NCI-H524 (cell line): ENCODE measurements at places on chromosomes 6 and 20.
A peak's percentile ranks its signal among the peaks of the same experiment; 100 is the strongest.

DNA sequence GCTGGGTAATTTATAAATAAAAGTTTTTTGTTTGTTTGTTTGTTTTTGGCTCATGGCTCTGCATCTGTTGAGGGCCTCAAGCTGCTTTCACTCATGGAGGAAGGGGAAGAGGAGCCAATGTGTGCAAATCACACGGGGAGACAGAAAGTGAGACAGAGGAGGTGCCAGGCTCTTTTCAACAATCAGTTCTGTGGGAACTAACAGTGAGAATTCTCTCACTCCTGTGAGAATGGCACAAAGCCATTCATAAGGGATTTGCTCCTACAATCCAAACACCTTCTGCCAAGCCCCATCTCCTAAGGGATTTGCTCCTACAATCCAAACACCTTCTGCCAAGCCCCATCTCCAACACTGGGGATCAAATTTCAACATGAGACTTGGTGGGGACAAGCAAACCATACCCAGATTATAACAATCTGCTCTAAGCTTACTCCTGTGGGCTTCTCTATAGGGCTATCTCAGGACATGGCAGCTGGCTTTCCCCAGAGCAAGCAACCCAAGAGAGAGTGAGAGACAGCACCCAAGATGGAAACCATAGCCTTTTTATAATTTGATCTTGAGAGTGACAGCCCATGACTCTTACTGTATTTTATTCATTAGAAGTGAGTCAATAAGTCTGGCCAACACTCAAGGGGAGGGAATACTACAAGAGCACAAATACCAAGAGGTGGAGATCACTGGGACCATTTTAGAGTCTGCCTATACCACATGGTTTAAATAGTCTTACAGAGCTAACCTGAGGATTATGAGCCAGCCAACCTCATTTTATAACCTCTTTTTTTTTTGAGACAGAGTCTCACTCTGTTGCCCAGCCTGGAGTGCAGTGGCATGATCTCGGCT lies 22.8 kb upstream of the LRRC1 start:
- DNase-seq, result peak; percentile 97

DNA sequence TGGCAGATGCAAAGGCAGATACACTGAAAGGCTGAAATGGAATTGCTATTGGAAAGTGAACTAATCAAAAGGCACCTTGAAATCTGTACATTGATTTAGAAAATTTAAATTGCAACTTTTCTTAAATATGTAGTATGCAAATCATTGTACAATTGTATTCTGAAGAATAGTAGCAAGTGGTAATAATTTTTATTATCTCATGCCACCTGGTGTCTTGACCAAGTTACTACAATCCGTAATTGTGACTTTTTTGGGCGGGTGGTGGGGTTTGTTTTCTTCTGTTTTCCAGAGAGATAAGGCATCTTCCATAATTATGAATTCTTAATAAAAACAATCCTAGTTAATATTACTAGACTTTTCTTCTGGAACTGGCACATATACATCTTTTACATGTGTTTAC lies 12.5 kb upstream of the BCKDHB start:
- DNase-seq, result no peak

- peak; percentile 76 for DNase-seq
Measured at GRCh38 chr20:33663161-33664084, 1.3 kb downstream of the C20orf144 start.

DNA sequence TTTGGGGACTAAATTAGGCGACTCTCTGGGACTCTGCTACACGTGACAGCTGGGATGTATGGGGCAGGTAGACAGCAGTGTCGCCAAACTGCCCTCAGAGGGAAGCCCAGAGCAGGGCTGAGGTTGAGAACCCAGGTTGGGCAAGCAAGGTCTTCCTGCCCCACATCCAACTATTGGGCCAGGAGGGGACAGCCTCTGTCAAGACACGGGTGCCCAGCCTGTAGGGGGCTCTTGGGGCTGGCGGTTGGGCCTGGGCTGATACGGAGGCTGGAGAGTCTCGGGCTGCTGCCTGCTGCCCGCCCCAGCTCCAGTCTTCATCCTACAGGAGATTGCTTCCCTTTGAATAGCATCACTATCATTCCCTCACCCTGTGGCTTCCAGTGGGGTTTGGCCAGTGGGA lies 33.3 kb downstream of the CPNE5 start:
- DNase-seq, result no peak

DNA sequence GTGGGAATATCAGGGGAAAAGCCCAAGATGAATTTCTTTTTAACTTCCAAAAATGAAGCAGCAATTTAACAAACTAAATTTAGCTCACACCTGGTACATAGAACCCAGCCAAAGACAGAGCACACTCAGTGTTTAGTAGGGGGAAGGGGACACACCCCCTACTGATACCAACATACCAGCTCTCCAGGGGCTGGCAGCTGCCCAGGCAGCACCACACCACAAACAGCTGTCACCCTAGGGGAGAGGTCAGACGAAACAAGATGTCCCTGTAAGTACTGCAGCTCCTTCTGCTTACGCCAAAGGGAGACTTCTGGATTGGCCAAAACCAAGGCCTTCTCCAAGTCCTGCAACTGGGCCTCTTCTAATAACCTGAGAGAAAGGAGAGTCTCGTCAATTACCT lies 26.0 kb downstream of the MDN1 start:
- no peak for DNase-seq
